Fibroblast of skin of left quadriceps (primary cell): ENCODE measurements at places on chromosomes 3 and 15.

GRCh38 chr3:39903253-39903652 lies 93.8 kb downstream of the MYRIP start:
- DNase-seq = no peak

DNA sequence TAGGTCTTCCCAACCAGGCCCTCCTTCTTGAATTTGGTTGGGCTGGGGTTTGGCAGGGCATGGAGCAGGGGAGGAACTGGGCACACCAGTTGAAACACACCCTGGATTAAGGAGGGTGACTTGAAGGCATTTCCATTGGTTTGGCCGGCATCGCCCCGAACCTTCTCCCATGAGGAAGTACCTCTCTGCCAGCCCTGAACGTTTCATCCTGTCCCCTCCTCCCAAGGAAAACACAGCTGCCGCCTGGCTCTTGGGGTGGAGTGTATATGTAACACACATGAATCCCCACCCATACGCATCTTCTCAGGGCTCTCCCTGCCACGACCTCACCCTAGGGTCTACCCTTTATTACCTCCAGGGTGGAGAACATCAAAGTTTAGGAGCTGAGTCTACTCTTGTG lies 14.6 kb downstream of the UBAP1L start:
- DNase-seq = no peak

DNA sequence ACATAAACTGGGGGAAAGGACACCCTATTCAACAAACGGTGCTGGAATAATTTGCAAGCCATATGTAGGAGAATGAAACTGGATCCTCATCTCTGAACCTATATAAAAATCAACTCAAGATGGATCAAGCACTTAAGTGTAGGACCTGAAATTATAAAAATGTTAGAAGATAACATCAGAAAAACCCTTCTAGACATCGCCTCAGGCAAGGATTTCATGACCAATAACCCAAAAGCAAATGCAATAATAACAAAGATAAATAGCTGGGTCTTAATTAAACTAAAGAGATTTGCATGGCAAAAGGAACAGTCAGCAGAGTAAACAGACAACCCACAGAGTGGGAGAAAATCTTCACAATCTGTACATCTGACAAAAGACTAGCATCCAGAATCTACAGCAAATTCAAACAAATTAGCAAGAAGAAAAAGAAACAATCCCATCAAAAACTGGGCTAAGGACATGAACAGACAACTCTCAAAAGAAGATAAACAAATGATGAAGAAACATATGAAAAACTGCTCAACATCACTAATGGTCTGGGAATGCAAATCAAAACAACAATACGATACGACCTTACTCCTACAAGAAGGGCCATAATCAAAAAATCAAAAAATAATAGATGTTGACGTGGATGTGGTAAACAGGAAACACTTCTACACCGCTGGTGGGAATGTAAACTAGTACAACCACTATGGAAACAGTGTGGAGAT lies 408.7 kb downstream of the CNTN6 start:
- no peak for DNase-seq

DNA sequence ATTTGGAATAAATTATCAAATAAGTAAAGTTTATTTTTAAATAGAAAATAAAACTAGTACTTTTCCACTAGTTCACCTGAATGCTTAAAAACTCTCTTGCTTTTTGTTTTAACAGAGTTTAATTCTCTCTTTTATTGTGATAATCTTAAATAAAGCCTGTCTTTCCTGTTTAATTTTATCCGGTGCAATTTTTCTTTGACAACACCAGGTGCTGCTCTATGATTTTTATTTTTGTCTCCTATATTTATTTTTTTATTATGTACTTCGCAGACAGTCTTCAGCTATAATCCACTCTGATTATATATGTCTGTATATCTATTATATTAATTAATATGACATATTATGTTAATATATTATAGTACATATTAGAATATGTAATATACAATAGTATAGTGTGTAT lies 1293.0 kb upstream of the EPHA6 start:
- no peak for DNase-seq

GRCh38 chr3:42706721-42707619 lies 4.4 kb upstream of the HHATL start:
- DNase-seq = no peak

DNA sequence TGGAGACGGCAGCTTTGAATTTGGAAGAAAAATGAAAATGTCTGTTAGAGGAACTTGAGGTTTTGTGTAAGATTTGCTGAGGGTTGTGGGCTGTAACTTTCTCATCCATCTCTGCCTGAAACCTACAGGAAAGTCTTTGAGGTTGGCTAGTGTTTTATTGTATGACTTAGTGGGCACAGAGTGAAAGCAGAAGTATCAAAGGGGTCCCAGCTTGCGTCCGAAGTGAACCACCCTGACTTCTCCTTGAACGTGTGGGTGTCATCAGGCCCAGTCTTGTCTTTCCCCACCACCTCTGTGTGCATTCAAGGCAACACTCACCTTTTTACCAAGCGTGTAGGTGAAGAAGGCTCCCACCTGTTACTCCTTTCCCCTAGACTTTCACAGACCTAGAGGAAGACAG lies 682.1 kb upstream of the CFAP20DC start:
- DNase-seq = no peak

DNA sequence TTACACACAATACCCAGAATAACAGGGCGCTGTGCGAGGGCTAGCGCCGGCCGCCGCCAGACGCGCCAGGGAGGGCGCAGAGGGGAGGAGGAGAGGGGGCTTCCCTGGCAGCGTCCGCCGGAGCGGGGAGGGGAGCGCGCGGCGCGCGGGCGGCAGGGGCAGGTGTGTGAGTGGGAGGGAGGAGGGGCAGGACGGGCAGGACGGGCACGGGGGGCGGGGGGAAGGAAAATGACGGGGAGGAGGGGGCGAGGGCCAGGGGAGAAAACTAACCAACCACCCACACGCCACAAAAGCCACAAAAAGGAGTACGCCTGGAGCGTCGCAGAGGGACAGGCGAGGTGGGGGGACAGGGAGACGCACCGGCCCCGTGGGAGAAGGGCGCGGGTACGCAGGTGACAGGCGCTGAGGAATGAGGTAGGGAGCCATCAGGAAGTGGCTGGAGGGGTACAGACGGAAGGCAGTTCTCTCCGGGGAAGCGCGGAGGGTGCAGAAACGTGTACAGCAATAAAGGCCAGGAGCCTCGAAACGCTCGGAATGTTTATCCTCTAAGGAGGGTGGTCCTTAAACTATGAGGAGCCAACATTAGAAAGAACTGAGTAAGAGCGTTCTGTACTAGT lies 610 bp upstream of the SATB1 start:
- DNase-seq = no peak
